ENCODE measurements at places on chromosomes 16 and 17.
A peak's percentile ranks its signal among the peaks of the same experiment; 100 is the strongest.

- DNase-seq: no peak
Measured at GRCh38 chr17:22518185-22518584, 825.9 kb downstream of the KCNJ18 start.

DNA sequence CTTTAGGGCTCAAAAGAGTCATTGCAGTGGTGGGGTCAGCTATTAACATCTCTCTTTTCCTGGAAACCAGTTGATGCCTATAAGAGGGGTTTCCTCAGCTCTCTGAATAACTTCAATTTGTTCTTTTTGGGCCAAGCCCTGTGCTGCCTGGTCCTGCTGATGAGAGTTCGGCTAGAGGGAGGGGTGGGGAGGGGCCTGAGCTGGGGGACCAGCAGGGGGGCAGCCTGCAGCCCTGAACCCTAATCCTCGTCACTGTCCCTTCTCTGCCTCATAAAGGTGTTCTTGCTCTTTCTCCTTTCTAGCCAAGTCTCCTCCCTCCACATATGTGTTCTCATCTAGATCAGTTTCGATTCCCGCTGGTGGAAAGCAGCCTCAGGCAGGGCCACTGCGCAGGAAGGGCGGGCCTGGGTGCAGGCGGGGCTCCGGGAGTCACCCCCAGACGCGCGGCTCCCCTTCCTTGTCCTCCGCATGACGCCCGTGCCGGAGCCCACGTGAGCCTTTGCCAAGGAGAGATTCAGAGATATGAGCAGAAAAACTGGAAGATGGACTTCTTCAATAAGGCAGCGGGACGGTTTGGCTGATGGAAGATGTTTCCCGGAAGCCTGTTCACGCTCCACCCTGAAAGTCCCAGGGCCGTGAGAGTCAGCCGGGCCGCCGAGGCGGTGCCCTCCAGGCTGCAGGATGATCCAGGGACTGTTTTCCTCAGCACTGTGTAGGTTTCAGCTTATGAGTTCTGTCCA, 15.0 kb upstream of the RHOT1 start:
- peak; percentile 76 for DNase-seq

GRCh38 chr17:77432742-77433141, 292.0 kb downstream of the SEC14L1 start:
- no peak for DNase-seq

DNA sequence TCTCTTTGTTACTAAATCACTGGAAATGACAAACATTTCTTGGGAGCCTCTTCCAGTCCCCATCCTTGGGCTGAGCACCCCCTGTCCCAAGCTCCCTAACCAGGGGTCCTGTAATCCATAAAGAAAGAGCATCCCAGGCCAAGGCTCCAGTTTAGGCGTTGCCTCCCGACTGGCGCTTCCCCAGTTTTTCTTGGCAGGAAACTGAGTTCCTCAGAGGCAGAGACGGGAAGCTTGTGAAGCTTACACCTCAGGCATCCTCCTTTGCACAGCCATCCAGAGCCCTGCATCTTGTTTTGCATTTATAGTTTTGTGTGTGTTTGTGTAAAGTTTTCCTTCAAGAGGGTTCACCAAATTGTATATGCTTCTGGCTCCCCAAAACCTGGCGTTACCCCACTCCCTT, 7.1 kb downstream of the COPZ2 start:
- no peak for DNase-seq

DNA sequence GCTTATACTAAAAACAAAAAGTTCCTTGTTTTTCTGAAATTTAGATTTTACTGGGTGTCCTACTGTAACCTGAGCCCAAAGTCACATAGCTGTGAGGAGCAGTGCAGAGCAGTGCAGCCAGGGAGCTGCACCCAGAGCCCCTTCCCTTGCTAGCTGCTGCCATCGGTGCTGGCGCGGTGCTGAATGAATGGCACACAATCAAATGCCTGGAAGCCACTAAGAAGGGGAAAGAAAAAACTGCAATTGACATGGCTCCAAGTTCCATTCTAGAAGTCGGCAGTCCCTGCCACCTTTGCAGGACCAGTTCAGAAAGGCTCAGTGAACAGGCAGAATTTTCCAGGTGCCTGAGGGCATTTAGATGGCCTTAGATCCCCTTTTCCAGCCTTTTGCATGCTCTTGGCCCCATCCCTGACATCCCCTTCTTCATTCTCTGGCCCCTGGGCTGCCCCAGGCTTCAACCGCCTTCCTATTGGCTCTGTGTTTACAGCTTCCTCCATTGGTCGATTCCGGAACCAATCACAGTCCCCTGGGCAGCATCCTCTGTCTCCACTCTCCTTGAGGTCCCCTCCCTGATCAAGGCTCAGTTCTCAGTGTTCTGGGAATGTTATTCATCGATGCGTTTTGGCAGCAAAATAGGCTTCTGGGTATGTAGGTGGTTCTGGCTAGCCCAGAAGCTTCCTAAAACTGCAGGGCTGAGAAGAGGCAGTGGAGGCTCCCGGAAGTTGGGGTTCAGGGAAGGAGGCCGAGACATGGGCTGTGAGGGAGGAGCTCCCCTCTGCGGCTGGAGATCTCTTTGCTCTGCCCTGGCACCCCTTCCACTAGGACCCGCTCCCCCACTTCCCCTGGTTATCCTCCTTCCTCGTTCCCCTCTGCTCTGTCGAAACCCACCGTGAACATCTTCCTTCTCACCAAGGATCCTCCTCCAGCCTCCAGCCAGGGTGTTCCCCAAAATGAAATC, 37.9 kb downstream of the ATP2C2 start:
- no peak for DNase-seq

GRCh38 chr17:82349287-82349701, 9.8 kb upstream of the TEX19 start:
- no peak for DNase-seq
